ENCODE measurements at places on chromosomes 1 and 21.

GRCh38 chr1:46188295-46189030, 9.8 kb downstream of the POMGNT1 start:
- DNase-seq: no peak

GRCh38 chr21:45256912-45257672, 30.6 kb downstream of the POFUT2 start:
- no peak for DNase-seq

- no peak for DNase-seq
Observed at GRCh38 chr1:31811605-31812004, 4.2 kb downstream of the SPOCD1 start.

DNA sequence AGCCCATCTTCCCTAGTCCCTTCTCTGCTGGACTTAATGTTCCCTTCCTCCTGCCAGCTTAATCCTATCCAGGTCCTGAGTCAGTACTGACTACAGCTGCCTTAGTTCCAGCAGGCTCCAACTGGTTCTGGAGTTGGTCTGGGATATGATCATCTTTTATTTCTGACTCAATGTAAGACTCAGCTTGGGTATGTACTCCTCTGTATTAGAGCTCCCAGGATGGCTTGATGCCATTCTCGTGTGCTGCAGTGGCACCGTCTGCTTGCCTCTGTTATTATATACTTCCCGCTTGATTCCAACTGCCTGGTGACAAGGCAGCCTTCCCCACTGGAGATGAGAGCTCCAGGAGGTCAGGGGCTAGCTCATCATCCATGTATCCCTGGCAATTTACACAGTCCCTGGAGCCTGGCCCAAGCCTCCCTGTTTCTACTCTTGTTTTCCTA, 164.4 kb upstream of the DPT start:
- no peak for DNase-seq

DNA sequence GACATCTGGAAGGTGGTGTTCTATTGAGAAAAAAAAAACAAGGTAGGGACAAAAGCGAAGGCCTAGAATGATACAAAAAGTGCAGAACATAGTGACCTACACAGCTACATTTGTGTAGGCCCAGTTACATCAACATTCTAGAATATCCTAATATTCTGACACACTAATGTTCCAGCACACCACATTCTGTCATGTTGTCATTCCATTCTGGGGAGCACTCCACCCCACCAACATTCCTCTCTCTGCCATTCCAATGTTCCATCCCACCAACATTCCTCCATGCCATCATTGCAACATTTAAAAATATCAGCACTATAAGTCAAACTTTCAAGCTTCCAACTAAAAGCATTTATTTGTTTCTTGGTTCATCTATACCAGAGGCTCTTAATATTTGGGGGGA, 28.5 kb downstream of the COA7 start:
- DNase-seq: no peak

GRCh38 chr1:217322834-217323233, 308.1 kb downstream of the GPATCH2 start:
- no peak for DNase-seq

- DNase-seq: no peak
Observed at GRCh38 chr1:101284622-101285218, 47.9 kb downstream of the S1PR1 start.

GRCh38 chr21:21387916-21388315, 389.7 kb downstream of the NCAM2 start:
- no peak for DNase-seq

DNA sequence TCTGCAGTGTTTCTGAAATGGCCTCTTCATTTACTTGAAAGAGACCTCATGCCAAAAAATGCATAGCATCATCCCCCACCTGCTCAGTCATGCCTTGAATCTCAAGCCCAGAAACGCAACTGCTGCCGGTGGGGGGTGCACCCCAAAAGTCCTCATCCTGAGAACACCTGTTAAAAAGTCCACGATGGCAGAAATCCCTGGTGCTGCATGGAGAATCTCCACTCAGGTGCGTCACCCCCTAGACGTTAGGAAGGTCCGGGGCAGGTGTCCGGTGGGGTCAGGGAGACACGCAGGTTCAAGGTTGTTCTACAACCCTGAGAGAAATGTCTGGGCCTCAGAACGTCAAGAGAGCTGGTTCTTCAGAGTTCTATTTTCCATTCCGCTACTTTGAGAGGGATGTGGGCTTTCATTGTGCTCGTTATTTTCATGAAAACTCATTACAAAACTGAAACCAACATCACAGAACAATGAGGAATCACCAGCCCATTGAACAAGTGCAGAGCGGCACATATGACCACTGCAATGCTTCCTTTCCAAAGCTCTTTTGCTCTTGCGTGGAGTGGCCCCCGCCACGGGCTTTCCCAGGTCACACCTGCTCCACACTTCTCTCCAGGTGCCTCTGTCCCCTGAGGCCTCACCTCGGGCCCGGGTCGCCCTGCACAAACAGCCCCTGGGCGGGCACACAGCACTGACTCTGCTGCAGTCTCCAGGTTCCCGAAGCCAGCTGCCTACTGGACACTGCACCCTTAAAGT, 201.9 kb downstream of the TOMM20 start:
- DNase-seq: no peak

DNA sequence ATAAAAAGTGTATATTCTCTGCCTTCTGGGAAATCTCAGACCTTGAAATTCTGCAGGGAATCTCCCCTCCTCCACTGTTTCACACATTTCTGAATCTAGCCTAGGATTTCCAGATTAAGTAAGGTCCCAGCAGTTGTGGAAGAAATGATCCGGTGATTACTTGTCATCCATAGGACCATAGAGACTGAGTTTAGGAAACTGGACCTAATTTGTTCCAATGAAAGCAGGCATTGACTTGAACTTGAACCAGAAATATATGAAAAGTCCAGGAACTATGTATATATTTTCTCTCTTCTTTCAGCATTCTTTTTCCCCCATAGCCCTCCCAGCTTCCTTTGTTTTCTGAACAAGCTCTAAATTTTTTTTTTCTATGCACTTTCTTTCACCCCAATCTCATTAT, 149.5 kb upstream of the SPAG17 start:
- DNase-seq: no peak

GRCh38 chr1:156291226-156292061, 4.0 kb downstream of the GLMP start:
- DNase-seq: no peak

DNA sequence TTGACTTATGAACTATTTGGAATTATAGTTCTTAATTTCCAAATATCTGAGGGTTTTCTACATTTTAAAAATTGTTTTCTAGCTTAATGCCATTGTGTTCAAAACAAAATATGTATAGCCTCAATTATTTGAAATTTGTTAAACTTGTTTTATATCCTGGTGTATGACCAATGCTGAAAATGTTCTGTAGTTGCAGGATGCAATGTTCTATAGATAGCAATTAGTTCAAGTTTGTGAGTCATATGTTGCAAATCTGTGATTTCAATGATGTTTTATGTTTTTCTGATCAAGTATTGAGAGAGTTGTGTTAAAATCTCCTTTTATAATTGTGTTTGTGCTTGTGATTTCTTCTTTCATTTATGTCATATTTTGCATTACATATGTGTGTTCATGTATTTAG, 517.5 kb downstream of the ADGRL2 start:
- DNase-seq: no peak

DNA sequence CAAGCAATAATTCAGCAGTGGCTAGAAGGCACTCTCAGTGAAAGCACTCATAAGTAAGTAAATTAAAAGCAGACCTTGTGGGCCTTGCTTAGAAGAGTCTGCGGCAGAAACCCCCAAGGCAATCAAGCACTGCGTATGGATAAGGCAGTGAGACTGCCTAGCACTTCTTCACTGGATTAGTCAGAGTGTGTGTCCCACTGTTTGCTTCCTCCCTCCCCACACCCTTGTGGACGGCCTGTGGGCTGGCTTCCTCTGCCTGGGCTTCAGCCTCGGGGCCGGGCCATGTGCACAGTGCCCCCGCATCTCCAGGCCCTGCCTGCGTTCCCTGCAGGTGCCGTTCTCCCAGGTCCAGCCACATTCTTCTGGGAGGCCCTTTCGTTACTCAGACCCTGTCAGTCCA, 23.8 kb downstream of the AGT start:
- DNase-seq: no peak

DNA sequence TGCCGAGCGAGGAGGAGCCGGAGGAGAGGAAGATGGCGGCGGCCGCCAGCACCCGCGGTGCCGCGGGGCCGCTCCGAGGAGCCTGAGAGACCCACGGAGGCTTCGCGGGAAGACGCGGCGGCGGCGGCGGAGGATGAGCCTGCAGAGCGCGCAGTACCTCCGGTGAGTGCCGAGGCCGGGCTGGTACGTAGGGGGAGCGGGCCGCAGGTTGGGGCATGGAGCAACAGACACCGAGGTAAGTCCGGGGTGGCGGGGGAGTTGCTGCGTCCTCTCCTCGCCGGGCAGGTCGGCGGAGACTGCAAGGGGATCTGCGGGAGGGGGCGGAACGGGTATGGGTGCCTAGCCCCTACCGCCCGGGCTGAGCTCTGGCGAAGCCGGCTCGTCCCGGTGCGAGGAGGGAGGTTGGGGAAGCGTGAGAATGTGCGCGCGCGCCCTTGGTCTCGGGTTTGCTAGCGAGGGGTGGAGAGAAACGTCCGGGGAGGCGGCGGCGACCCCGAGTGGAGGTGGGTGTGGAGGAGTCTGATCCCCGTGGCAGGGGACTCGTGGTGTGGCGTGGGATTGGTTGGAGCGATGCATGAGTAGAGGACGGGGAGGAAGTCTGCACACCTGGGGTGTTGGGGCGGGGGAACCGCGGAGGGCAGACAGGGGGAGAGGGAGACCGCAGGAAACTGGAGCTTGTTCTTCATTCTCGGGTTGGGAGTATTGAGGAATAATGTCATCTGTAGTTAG, at the start of gene SMG7:
SMG7 (plus strand) TSS at position 12 of the 729 bp plus-strand sequence; CDS start at position 134, 122 bp downstream.
- no peak for DNase-seq

DNA sequence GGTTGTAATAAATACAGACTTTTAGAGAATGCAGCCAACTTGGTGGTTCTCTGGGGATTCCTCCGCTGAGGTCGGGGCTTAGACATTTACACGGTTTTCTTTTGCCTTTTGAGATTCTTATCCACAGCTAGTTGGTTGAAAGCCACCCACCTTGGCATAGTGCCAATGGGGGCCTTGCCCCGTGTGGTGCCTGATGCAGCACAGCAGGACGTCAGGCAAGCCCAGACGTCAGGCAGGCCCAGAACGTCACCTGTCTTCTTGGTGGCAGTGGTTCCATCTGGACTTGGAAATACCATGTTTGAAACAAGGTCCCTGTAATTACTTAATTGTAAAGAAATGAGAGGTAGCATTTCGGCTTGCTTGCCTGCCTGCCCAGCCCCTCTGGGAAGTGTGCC, 78.5 kb downstream of the GALNT2 start:
- no peak for DNase-seq

DNA sequence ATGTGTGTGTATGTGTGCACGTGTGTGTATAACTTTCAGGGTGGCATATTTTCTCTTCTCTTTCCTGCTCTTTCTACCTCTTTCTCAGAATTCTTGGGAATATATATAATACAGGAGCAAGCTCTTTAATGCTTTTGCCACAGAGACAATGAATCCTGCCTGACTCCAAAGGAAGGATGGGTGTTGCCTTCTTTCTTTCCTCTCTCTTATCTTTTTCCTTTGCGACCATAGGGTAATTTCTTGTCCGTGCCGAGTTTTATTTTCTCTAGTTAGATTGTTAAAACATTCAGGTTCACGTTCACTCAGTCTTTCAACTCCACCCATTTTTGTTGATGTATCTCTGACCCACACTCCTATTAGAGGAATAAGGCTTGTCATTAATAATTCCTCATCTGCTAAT, 129.0 kb upstream of the C1orf21 start:
- DNase-seq: no peak

GRCh38 chr1:236800002-236800620, 5.0 kb downstream of the MTR start:
- no peak for DNase-seq

DNA sequence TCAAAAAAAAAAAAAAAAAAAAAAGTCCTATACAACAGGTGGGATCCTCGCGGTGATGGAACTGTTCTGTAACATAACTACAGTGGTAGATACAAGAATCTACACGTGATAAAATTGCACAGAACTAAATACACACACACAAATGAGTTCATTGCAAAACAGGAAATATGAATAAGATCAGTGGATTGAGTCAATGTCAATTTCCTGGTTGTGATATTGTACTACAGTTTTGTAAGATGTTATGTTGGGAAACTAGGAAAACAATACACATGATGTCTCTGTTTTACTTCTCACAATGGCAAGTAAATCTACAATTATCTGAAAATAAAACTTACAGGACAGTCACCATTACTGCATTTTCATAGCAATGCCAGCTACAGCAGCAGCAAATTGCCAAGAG, 59.8 kb downstream of the ITGB3BP start:
- peak; percentile 27 for DNase-seq

GRCh38 chr1:24391882-24392603, 21.5 kb downstream of the STPG1 start:
- DNase-seq: no peak

DNA sequence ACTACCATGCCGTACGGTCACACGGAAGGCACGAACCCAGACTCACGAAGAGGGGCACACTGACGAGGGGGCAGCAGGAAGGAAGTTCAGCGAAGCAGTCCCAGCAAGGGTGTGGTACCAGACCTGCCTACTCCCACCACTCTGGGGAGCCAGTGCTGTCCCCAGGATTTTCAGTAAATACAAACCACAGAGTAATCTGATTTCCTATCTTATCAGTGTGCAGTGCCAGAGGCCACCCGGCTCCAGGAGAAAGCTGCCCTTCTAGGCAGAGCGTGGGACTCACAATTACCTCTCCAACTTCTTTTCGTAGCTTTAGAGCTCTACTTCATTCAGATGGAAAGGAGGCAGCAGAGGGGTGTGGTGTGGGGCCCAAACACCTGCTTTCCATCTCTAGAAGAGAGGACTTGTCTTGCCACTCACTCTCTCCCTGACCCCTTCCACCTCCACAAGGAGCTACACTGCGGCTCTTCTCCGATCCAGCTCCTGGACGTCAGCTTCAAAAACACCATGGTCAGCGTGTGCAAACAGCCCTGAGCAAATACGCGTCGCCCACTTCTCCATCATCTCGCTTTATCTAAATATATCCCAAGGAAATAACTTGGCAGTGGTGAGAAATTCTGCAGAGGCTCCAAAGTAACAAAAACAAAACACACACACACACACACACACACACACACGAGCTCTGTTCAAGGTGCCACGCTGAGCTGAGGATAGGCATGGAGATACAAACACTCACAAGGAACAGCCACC, 98.5 kb downstream of the MRPL37 start:
- no peak for DNase-seq

DNA sequence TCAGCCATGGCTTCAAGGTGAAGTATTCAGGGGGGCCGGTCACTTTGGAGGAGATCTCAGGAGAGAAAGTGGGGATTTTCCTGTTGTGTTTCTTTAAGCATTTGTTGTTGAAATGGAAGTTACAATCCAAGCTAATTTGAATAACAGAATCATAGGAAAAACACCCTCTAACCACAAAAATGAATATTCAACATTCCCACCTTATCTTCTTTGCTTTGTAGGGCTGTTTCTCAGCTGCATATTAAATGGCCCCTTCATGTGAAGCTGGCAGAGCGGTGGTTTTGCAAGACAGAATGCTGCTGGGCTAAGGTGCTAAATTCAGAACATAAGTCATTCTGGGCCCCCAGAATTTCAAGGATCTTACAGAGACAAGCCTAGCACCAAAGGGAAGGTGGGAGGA, 279.0 kb downstream of the RRAGC start:
- no peak for DNase-seq
